ENCODE measurements at places on chromosomes 3 and 15. TPM values are rescaled to one million over a fixed set of nuclear protein-coding genes. Genes with fewer than 3 reads are reported as not detected.

DNA sequence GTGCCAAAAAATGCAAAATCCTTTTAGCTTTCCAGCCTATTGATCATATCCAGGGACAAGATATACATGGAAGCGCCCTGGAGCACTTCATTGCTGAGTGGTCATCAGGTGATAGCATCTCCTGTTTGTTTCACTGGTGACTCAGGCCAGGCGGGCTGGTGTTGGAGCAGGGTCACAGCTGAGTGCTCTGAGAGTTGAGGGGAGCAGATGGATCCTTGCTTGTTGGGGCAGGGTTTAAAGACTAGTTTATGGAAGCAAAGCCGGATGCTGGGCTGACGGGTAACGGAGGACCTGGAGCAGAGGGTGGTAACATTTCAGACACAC is 405.0 kb upstream of the TPM1 start:
- no peak for DNase-seq

GRCh38 chr3:50352781-50353180 is 2.1 kb downstream of the CYB561D2 start:
- peak; percentile 29 for DNase-seq

- DNase-seq: peak; percentile 41
These were observed 518.4 kb downstream of the FOXP1 start for GRCh38 chr3:71064956-71065763.

GRCh38 chr3:190387578-190388213 is at the start of gene CLDN16:
Gene CLDN16, plus strand, starts transcription at chr3:190388163. Its CDS starts 167 bp downstream, at chr3:190388330.
- DNase-seq: no peak

DNA sequence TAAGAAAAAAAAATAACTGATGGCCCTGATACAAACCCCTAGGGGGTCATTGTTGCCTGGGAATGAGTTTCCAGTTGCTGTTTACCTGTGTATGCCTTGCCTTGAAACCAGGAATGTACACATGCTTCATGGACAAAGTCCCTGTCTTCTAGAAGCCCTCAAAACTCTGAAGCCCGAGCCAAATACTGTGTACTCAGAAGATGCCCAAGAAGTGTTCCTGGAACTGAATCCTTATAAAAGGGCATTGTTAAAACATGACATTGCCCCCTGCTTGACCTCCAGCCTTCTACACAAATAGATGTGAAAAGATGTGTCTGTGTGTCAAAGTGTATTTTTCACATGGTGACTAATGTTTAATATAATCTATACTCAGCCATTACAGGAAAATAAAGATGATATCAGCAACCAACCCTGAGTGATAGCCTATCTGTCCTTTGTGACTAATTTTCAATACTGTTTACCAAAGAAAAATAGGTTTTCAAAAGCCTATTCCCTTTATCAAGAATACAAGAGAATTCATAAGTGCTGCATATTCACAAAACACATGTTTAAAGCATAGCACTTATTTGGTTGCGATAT is 325.9 kb downstream of the MECOM start:
- DNase-seq: no peak

DNA sequence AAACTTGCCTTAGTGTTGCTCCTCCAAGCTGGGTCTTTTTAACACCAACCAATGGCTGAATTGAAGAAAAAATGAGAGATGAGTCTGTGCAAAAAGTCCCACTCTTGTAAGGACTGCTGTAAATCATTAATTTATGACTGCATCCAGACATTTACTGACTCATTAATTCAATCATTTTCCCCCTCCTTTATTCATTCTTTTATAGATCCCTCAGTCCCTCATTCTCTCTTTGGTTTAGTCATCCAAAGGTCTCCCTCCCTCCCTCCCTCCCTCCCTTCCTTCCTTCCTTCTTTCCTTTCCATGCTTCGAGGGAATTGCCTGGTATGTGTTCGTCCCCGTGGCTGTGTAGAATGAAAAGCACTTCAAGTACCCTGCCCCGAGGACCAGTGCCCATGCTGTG is 35.3 kb upstream of the MRPS22 start:
- DNase-seq: no peak

DNA sequence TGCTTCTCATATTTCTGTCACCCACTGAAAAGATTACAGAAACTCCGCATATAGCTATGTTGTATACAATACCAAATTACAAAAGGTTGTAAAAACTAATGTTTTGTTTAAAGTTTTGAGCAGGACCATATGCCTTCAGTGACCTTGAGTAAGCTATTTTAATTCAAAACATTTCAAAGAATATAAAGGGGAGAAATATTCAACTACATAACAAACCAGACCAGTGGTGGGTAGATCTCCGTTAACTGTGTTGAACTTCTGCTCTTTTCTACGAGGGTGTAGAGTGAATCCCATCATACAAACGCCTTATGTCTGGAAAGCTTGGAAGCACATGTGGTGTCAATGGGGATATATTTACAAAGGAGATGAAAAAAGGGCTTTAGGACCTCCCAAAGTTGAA is 68.4 kb upstream of the NR2F2 start:
- DNase-seq: peak; percentile 25

DNA sequence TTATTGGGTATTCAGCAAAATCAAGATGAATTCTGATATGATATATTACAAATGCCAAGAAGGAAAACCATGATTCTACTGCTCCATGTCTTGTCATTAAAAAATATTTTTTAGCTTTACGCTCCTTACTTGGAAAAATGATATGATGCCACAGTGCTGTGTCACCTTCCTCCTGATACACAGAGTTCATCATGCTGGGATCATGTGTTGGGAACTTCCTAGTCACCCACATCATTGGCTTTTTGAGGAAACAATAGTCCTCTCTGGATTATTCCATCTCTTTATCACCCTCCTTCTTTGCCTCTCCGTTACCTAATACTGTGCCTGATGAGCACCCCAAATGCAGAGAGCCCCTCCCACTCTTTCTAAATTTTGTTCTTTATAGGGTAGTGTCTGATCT is 94.3 kb upstream of the PFN2 start:
- peak; percentile 52 for DNase-seq

- DNase-seq: no peak
These were observed 395.2 kb upstream of the AZI2 start for GRCh38 chr3:28743831-28744230.

DNA sequence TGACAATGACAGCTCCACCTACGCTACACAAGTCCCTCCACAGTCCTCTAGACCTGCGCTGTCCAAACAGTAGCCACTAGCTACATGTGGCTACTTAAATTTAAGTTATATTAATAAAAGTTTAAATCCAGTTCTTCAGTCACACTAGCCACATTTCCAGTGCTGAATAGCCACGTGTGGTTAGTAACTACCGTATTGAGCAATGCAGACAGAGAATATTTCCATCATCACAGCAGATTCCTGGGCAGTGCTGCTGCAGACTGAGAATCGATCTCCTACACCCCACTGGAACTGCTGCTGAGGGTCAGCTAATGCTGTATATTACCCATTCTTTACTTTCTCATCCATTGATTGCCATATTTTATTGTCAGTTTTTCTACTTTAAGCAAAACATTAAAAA is 40.9 kb downstream of the HDC start:
- DNase-seq: peak; percentile 58

- no peak for DNase-seq
These were observed 49.1 kb downstream of the NR1D2 start for GRCh38 chr3:23994244-23994569.

DNA sequence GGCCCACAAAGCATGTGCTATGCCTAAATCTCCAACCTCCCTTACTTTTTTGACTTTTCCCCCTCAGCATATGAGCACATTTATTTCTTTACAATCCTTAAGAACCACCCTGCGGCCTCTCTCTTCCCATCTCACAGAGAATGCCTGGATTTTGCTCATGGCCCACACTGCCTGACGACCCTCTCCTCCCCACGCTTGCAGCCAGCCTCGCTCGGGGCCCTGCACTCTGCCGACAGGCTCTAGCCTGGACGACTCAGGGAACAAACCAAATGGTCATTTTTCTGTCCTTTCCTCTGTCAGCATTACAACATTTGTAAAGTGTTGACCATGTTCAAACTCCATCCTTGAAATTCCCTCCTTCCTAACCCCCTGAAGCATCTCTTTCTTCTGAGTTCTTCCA is 11.7 kb downstream of the HES1 start:
- DNase-seq: no peak

DNA sequence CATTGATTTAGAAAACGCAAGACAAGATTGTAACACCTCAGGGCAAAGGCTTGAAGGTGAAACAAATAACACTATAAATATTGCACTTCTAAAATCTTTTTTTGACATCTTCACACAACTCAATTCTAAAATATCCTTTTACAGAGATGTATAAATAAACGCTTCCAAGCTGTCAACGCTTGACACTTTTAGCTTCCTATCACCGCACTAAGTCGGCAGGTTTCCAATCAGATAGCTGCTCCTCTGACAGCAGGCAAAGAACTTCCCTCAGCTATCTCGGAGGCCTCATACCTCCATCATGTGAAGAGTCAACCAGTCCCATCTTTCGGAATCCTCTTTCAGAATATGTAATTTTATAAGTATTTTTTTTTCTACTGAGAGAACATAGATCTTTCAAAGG is 71.0 kb downstream of the PCOLCE2 start:
- no peak for DNase-seq

- peak; percentile 51 for DNase-seq
These were observed 16.1 kb downstream of the POU1F1 start for GRCh38 chr3:87260270-87260669.

The PCBP4 gene
- total RNA-seq: 70.8 TPM

The GPR149 gene
- not detected for total RNA-seq

The SHF gene
- 1.8 TPM for total RNA-seq

The HEXA gene
- 17.5 TPM for total RNA-seq

The ALDH1A3 gene
- total RNA-seq: 5.0 TPM

The CYP1A1 gene
- total RNA-seq: under 0.01 TPM

The CHDH gene
- total RNA-seq: under 0.01 TPM

The COL6A6 gene
- total RNA-seq: not detected

The ZPLD1 gene
- total RNA-seq: under 0.01 TPM

The CPN2 gene
- not detected for total RNA-seq

The TEX9 gene
- 1.4 TPM for total RNA-seq

Data from IMR-90 (cell line).